ENCODE measurements at places on chromosomes 4 and X.
A peak's percentile ranks its signal among the peaks of the same experiment; 100 is the strongest.

GRCh38 chr4:104593019-104593418 is 98.3 kb upstream of the CXXC4 start:
- no peak for DNase-seq

DNA sequence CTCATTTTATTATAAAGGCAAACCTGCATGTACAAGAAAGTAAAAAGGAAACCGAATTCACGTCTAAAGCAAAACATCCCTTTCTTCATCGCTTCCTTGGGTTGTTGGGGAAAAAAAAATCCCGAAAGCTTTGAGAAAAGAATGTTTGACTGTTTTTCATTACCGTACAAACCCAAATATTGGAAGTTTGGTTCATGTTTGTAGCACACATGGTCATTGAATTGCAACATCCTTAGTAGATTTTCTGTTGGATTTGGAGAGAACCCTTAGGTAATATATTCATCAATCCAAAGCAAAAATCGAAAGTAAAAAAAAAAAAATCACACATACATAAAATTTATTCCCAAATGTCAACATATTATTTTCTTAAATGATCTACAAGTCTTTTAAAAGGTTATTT is 420.3 kb downstream of the MAPK10 start:
- no peak for DNase-seq

GRCh38 chr4:18815081-18815778 is 793.7 kb upstream of the LCORL start:
- DNase-seq, result no peak

GRCh38 chrX:131399678-131400428 is 110.7 kb upstream of the IGSF1 start:
- DNase-seq, result no peak

DNA sequence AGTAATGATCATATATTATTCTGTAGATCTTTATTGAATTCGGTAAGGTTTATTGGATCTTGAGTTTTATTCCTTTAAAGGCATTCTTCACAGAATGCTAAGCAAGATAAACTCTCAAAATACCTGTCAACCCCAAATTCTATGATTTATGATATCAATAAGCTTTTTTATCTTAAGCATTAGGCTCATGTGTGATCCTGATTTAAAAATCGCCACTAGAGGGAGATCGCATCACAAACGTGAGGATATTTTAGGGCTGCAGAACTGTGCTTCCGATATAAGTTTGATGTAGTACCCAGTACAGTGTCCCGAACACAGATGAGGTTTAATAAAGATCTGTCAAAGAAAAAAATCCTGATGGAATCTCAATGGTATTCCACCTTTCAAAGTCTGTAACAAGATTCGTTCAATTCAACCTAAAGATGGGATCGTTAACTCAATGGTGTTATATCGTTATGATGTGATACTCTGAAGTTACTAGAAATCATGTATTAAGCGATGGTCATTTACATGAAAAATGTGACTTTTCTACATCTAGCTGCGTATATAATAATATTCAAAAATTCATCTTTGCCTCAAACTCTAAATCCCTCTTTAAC is 169.0 kb downstream of the CORIN start:
- no peak for DNase-seq

GRCh38 chrX:77628294-77629025 is 157.6 kb downstream of the ATRX start:
- no peak for DNase-seq

- no peak for DNase-seq
Measured at GRCh38 chrX:125710403-125711062, 390.9 kb downstream of the TEX13C start.

DNA sequence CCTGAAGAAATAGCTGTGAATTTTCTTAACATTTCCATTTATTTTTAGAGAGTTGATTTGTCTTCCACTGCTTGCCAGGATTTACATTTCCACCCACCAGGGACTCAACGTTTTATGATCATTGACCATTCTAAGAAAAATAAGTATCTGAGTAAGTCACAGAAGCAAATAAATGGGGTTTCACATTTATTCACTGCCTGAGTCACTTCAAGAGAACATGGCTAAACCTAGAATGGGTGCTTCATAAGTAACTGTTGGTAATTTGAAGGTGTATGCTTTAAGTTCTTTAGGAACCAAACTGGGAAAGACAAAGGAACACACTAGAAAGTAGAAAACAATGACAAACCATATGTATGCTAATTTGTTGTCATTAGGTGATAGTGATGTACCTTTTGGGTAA is 43.2 kb upstream of the GRIA3 start:
- no peak for DNase-seq

GRCh38 chr4:126705266-126705665 is 927.5 kb upstream of the INTU start:
- DNase-seq, result no peak

GRCh38 chrX:50615570-50616158 is 145.0 kb upstream of the DGKK start:
- DNase-seq, result no peak

- peak; percentile 36 for DNase-seq
Measured at GRCh38 chr4:100517864-100518341, at the start of gene EMCN. TSS of gene EMCN (minus strand) at chr4:100518022. CDS start at chr4:100517914, 108 bp downstream.

- DNase-seq, result no peak
Measured at GRCh38 chr4:1521821-1522361, 115.6 kb upstream of the NKX1-1 start.

- DNase-seq, result no peak
Measured at GRCh38 chr4:123659262-123659661, 262.7 kb downstream of the SPRY1 start.

GRCh38 chr4:87151730-87152129 is 68.7 kb downstream of the KLHL8 start:
- DNase-seq, result no peak

GRCh38 chr4:183843248-183843671 is 61.8 kb upstream of the STOX2 start:
- DNase-seq, result no peak

DNA sequence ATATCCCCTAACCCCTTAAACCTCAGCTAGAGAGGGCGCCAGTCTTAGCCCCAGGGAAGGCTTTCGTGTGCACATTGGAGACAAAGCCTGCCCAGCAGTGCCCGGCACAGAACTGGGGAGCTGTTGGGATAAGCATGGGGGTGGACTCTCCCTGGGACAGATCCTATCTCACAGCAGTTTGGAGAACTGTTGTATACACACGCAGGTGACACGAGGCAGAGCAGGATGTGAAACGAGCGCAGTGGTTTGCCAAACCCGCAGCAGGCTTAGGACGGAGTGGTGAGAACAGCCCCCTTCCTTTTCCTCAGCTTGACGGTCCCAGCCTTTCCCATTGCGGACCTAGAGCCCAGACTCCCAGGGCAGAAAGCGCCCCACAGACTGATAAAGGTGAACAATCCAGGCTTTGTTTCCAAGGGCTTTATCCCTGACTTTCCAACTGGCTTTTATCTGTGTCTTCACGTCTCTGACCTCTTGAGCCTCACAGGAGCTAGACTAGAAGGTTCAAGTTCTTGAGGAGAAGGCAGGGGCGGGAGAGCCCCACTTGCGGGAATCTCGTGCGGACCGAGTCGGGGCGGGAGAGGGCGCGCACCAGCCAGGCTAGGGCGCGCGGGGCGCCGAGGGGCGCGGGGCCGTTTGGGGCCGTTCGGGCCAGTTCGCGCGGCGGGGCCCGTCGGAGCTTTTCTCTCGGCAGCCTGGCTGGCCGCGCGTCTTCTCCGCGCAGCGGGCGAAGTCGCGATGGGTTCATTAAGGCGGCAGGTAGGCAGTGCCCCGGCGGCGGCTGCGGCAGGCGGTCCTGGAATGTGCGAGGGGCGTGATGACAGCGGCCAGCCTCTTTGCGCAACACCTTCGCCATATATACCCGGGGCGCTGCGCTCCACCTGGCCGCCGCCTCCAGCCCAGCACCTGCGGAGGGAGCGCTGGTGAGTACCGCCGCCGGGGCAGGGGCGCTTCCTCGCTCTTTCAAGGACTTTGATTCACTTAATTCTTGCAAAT is at the start of gene SLC34A2:
TSS of gene SLC34A2 (plus strand) at position 881 of the 993 bp plus-strand sequence. CDS start 6,650 bp downstream, outside the sequence.
- DNase-seq, result no peak

DNA sequence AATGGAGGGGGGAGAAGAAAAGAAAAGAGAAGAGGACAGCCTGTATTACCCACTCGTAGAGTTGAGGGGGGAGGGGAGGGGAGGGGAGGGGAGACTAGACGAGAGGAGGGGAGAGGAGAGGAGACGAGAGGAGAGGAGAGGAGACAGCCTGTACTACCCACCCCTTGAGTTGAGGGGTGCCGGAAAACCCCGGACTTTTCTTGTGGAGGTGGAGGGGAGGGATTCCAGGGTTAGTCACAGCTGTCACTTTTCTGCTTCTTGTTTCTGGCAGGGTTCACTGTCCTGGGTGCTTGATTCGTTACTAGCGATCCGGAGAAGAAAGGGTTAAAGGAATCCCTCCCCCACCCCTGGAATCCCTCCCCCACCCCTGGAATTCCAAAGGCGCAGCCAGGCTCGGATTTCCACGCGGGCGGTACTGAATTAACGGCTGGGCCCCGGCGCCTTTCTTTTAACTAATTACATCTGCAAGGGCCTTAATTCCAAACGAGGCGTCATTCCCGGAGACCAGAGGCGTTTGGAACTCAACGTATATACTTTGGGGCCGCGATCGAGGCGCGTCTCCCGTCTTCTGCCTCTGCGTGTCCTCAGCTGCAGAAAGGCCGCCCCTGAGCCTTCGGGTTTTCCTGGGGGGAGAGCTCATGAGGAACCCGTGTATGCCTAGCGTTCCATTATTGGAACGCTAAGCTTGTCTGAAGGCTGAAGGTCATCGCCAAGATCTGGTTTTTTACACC is 20.1 kb upstream of the CSF2RA start:
- DNase-seq, result no peak

DNA sequence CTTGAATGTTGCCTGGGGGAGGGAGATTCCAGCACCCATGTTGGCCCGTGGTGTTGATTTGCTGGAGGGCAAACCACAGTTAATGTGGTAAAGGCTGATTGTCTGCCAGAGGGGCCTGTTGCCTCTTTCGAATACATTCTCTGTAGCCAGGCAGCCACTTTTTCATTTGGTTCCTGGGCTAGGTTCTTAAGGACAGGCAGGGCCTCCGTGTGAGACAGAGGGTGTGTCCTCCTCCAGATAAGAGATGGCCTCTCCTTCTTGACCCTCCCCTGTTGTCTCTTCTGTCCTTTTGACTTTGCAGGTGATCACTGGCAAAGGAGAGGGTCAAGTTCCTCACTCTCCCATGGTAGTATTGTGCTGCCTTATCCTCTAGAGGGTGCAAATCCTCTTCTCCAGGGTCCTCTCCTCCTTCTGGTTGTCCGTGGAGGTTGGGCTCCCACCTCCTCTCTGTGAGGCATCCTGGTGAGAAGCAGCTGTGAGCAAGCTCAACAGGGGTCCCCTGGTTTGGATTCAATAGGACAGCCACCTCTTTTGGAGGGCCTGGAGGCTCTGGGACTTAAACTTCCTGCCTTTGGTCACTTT is 44.9 kb downstream of the ZNF182 start:
- no peak for DNase-seq

DNA sequence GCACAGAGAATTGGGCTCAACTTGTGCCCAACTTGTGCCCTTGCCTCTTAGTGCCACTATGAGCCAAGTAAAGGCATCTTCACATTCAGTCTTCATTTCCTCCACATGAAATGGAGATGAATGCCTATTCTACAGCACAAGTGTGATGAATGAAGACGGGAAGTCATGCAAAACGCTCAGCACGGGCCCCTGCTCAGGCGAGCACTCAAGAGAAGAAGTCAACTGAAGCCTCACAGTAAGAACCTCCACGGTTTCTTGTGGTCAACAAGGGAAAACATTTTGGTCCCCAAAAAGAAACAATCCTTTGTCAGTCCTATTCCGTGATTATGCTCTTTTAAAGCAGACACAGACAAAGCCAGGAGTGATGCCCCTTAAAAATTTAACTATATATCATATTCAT is 87.0 kb downstream of the IRF2 start:
- no peak for DNase-seq

- DNase-seq, result no peak
Measured at GRCh38 chr4:149017002-149017734, 575.0 kb upstream of the NR3C2 start.

DNA sequence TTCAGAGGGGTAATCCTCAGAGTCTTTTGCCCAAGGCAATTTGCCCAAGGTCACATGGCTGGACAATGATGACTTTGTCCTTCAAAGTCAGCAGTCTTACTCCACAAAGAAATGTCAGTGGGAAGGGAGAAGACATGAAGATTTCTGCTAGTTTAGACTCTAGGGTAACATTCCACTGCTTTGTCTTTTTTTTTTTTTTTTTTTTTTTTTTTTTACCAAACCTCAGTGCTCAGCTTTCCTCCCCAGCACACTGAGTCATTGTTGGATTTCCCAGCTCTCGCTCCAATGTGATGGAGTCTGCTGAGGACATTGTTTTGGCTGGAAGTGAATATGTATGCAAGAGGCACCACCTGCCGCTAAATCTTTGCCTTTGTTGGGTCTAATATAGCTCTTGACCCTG is 7.2 kb upstream of the C1QTNF7 start:
- peak; percentile 73 for DNase-seq

DNA sequence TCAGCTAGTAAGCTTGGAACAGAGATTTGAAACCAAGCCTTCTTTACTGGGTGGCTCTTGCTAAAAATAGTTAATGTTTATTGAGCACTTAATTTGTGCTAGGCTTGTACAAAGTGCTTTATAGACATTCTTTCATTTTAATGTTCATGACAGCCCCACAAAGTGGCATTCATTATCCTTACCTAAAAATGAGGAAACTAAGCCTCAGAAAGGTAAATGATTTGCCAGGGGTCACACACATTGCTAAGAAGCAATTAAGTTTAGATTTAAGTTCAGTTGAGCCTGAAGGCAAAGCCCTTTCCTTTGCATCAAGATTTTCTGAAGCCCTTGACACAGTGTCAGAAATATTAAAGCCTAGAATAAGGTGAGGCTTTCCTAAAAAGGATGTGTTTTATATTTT is 327.5 kb upstream of the FGF13 start:
- DNase-seq, result no peak

- no peak for DNase-seq
Measured at GRCh38 chr4:103496800-103497199, 223.0 kb downstream of the TACR3 start.

- no peak for DNase-seq
Measured at GRCh38 chrX:144327495-144327894, 443.6 kb downstream of the UBE2NL start.
